ENCODE measurements at places on chromosomes 12 and 14.

GRCh38 chr14:29749327-29749726, 178.3 kb downstream of the PRKD1 start:
- DNase-seq = no peak

DNA sequence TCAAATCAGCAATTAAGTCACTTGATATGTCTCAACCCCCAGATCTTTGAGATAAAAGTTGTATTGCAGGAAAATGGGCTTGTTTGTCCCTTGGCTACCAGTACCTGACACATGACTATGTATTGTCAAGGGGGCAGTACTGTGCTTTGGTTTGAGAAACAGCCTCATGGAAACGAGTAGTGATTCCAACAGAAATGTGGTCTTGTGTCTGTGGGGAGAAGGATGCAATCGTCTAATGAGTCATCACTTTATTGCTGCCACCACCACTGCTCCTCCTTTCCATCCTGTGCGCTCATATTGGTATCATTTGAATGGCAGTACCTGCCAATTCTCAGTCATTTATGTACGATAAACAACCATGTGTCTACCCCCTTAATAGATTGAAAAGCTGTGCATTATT, 72.8 kb upstream of the ARHGAP5 start:
- DNase-seq = no peak

- DNase-seq = no peak
Observed at GRCh38 chr12:18589316-18589715, 148.5 kb downstream of the PLCZ1 start.

DNA sequence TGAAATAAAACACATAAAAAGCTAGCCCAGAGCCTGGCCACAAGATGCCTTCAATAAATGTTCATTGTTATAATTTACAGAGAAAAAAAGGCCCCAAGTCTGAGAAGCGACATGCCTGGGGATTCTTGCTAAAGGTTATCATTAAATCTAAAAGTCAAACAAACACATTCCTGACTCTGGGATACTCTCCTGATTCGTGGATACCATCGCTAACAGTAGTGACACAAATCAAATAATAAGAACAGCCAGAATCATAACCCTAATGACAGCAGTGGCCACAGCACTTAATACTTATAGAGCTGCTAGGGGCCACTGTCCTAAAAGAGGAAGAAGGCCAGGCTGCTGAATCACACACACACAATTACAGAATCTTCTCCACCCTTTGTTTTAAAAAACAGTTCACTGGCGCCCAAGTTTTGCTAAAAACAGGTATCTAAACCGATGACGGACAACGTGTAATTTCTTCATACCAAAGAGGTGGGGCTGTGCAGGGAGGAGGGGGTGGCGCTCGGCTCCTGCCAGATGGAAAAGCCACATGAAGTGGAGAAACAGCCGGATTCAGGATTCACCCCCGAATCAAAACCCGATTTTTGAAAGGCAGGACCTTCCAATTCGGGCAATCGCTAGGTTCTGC, 1.2 kb downstream of the CLIP1 start:
- peak; percentile 32 for DNase-seq

DNA sequence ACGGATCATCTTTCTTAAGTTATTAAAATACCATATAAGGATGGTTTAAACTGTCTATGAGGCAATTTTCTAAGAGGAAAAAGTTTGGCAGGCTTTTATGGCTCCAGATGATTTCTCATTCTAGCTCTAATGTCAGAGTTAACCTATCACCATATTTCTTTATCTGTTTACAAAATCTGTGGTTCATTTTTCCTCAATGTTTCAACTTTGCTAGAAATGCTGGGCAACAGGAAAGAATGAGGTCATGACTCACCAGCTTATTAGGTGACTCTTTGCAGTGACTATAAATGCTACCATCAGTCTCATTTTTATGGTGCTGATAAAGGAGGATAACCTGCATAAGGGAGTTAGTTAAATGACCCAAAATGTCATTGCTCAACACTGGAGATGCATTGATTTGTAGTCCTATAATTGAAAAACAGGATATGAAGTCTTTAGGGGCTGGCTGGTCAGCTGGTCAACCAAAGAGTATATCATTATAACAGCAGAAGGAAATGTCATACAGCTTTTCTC, 45.3 kb upstream of the RAP1B start:
- peak; percentile 71 for DNase-seq

DNA sequence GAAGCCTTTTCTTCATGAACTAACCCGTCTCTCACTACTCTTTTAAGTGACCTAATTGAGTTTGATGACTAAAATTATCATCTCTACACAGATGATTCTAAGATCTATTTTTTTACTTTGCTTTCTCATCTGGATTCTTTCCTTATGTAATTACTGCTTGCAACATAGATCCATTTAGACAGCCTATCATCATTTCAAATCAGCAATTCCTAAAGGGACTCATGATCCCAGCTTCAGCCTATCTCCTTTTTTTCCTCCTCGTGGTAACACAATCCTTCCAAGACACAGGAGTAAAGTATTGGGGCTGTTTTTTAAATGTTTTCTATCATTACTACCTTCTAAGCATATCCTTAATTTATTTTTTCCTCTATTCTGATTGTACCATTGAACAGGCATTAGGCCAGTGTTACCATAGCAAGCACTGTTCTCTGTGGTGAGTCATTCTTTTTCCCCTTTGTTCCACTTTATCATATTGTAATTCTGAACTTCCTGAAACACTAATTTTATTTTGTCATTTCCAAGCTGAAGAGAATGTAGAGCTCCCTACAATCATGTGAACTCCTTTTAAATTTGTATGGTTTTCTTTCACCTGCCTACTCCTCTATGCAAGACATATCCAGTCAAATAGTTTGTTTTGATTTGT, 190.4 kb upstream of the FAR2 start:
- DNase-seq = no peak

DNA sequence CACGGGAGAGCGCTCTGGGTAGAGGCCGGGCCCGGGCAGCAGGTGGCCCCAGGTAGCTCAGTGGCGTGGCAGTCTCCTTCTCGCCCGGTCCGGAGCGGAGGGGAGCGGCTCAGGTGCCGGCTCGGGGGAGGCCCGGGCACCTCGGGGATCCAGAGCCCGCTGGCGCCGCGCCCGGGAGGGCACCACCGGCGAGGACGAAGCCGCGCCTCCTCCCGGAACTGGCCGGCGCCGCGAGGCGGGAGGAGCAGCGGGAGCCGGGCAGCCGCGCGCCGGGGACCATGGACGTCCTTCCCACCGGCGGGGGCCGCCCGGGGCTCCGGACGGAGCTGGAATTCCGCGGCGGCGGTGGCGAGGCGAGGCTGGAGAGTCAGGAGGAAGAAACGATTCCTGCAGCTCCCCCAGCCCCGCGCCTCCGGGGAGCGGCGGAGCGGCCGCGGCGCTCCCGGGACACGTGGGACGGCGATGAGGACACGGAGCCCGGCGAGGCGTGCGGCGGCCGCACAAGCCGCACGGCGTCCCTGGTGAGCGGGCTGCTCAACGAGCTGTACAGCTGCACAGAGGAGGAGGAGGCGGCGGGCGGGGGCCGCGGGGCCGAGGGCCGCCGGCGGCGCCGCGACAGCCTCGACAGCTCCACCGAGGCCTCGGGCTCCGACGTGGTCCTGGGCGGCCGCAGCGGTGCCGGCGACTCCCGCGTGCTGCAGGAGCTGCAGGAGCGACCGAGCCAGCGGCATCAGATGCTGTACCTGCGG, 21.5 kb upstream of the GNS start:
- no peak for DNase-seq

GRCh38 chr12:104570174-104570907, 113.6 kb downstream of the CHST11 start:
- DNase-seq = peak; percentile 21

DNA sequence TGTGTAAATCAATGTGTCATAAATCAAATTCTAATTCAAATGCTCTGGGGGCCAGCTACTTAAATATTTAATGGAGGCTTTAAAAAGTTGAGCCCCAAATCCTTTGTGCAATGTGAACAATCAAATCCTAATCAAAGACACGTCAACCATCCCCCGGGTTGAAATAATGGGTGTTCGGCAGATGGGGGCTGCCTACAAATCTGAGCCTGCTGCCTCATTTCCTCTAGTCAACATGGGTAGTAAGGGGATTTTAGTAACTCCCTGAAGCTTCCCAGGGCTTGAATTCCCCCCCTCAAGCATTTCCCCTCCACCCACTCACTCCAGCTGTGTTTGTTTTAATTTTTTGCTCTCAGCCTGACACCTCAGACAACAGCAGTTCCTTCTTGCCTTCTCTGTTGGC, 37.8 kb downstream of the SRRM4 start:
- no peak for DNase-seq

DNA sequence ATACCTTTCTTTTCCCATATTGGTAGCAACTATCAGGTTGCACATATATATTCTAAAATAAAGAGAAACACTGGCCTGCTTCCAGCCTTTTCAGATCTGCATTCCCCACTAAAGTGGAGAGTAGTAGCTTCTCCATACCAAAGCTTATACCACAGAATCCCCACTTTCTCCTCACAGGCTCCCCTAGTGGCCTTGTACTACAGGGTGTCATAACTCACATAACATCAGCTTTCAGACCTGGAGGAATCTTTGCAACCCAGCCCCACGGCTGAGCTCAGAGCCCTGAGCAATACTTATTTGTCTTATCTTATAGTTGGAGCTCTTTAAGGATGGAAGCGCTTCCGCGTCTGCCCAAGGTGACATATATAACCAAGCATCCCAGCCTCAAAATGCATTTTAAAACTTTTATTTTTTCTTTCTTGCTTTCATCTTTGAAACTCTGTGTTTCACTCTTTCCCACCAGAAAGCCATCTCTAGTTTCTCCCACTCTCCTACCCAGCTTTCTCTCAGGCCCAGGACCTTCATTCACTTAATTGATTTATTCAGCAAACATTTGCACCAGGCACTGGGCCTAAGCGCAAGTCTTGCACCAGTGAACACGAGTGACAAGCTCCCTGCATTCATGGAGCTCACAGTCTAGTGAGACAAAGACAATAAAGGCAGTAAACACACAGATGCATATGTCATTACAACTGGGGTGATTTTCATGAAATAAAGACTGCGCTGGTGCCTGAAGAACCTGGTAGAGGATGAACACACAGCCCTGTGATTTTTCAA, 254.7 kb downstream of the IPO8 start:
- DNase-seq = no peak

DNA sequence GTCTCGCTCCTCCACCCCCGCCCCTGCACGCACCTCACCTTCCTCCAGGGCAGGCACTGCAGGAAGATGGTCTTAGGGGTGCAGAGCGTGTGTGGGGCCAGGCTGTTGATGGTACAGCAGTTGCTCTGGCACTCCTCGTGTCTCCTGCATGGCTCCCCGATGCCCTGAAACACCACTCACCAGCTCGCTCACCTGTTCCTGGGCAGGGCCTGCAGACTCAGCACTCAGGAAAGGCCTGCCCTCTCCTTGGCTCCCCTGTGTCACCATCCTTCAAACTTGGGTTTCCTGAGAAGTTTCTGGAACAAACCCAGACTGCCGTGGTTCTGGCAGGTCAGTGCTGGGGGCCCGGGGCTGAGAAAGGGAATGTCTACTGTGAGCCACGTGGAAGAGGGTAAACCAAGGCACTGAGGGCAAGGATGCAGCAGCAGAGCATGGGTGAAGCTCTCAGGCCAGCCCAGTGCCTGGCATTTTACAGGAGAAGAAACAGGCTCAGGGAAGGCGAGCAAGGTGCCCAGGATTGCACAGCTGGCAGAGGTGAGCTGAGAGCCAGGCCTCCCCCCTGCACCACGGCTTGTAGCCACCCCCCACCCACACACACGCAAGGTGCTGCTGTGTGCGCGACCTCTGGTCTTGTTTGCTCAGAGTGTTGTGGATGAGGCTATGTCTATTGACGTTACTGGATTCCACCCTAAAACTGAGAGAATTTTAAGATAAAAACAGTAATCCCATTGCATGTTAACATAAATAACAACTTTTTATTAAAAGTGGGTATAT, 5.5 kb downstream of the LRCOL1 start:
- DNase-seq = no peak

DNA sequence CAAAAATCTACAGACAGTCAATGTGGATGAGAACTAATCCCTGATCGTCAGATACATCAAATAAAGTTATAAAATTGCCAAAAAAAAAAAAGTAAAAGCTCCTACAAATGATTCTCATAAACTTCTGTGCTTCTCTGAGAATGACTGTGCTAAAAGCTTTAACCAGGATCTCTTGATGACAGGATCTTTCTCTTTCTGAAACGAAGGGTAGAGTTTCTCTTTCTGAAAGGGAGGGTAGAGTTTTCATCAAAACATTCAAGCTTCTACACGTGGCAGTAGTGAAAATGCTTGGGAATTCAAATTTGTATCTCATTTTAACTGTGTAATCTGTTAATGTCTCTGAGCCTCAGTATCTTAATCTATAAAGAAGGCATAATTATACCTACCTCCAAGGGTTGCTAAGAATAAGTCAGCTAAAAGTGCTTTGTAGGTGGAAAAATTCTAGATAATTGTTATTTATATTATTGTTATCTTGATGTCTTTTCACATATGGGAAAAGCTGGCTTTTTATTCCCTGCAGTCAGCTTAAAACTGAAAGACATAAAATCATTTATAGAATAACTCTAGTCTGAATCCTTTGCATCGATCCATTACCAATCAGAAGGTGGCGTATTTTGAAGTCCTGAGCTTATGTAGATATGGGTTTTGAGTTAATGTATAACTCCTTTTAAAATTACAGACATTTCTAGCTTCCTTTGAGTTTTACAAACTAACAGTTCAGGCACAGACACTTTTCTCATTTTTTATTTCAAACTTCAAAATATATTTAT, 157.4 kb downstream of the DACT1 start:
- DNase-seq = no peak

- no peak for DNase-seq
Observed at GRCh38 chr12:91001306-91001705, 3.5 kb downstream of the EPYC start.

DNA sequence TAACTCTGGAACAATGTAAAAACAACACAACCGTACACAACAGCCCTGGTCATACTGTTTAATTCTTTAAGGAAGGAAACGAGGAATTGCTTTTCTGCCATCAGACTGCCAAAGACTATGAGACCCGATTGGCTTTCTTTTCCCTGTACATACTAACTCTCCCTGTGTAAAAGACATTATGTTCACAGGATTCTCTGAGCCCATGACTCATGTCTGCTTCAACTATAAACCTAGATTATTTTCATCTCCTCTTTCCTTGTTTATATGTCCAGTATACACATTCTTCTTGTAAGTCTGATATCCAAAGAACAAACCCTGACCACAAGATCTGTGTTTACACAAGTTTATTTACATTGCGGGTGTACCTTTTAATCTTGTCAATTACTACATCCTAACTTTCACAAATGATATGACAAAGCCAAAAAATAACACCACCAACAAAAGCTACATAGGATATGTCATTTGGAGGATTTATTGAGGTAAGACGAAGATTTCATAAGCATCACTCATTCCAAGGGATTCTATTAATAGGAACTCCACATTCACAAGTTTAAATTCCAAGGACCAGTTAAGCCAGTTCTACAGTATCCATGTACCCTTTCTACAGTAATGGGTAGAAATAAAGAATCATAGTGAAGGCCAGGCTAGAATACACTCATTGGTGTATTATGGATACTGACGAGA, 67.3 kb downstream of the STXBP6 start:
- no peak for DNase-seq

- no peak for DNase-seq
Observed at GRCh38 chr12:116186482-116187150, 90.9 kb downstream of the MED13L start.

DNA sequence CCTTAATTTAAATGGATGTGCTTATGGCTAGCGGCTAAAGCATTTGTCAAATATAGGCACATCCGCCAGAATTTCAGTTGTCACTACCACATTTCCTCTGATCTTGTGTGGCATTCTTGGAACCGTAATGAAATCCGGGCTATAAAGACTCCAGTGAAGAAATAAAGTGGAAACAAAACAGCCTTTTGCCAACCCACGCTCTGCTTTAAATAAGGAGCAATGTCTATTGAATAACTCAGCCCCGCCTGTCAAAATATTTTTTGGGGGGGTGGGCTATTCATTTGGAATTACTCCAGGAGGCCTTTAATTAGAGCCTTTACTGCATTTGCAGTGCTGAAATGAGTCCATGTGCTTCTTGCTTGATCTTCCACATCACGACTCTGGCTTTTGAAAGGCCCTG, 179.6 kb upstream of the RPH3A start:
- no peak for DNase-seq

Data from bone marrow (tissue), 2 donors.